ENCODE measurements at places on chromosomes 3 and 15.

DNA sequence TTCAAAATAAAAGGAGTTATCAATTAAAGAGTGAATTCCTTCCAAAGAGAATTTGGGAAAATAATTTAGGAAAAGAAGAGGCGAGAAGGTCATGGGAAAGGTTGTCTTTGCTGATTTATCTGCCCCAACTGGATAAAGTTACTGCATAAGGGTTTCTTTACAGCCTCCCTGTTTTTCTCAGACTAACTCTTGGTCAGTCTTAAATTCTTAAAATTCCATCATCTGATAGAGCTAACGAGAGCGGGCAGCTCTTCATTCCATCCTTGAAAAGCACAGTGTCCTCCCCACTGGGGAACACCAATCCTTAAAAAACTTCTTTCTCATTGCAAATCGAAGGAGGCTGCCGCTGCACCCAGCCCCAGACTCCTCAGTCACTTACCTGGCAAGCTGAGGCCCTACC, 107.2 kb downstream of the PGPEP1L start:
- DNase-seq: no peak

DNA sequence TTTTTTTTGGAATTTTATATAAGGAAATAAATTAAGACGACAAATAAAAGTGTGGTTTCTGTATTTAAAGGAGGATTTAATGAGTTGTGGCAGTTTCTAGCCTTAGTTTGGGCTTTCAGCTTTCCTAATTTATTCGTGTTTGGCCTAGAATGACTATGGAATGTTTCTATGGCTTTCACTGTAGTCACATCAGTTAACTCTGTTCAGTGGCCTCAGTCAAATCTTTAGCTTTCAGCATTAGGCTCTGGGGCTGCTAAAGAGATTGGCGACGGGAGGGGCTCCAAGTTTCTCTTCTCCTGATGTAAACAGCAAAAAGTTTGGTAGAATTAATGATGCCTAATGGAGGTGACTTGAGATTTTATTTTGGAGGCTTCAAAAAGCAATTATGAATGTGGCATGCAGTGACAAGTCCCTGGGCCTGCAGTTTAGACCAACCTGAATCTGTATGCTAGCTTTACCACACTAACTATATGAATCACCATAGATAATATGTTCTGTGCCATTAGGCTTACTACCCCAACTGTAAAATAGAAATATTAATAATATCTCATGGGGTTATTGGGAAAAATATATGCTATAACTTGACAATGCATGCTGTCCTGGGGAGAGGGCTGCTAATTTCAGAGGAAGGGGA, 47.1 kb upstream of the ADGRG7 start:
- DNase-seq: no peak

DNA sequence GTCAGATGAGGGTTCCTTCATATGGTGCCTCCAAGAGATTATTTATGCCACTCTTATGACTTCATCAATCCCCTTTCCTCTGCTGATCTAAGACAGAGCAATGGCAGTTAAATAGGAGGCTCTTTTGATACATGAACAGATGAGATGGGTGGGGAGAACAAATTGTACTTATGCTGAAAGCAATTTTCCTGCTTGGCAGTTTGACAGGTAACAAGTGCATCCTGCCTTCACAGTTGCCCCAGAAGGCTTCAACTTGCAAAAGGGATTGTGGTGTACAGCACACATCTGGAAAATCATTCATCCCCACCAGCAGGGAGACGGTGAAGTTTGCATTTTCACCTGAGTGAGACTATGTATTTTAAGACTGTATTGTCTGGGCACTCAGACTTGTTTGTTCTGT, 27.3 kb downstream of the ENTPD3 start:
- no peak for DNase-seq

- no peak for DNase-seq
These were observed 52.8 kb downstream of the PLS1 start for GRCh38 chr3:142648950-142649349.

- DNase-seq: no peak
These were observed 210.1 kb downstream of the RORA start for GRCh38 chr15:61018953-61019352.

Data from ELR (cell line).